Neural progenitor cell (in vitro differentiated cells): ENCODE measurements at places on chromosomes 11 and 22. TPM values are rescaled to one million over a fixed set of nuclear protein-coding genes. Genes with fewer than 3 reads are reported as not detected.

GRCh38 chr11:45852712-45853101 lies 5.4 kb downstream of the CRY2 start:
- no peak for DNase-seq

DNA sequence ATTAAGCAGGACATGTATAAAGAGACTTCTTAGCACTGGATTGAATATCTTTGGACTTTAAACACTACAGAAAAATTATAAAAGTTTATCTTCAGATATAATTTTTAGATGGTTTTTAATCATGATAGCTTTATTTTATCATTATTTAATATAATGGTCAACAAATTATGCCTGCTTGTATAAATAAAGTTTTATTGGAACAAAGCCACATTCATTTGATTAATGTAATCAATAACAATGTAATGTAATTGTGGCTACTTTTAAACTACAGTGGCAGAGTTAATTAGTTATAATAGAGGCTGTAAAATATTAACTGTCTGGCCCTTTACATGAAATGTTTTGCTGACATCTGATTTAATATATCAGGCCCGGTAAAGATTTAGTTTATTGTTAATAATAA lies 70.0 kb downstream of the STIM1 start:
- no peak for DNase-seq

TSPAN18 gene
- total RNA-seq, result 16.5 and 33.0 TPM in 2 replicates

DNA sequence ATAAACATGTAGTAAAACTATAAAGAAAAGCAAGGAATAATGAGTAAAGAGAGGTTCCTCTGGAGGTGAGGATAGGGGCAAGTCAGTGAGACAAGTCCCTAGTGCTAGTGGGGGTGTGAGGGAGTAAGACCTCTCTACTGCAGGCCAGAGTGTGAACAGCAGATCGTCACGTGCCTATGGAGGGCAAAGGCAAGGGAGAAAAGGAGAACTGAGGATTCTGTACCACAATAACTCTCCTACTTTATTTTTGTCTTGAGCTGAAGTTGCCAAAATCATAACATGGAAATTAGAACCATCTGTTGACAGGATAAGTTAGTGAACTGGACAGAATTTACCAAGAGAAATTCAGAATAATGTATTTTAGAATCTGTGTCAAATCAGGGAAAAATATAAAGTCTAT lies 77.6 kb downstream of the ENTHD1 start:
- no peak for DNase-seq

DNA sequence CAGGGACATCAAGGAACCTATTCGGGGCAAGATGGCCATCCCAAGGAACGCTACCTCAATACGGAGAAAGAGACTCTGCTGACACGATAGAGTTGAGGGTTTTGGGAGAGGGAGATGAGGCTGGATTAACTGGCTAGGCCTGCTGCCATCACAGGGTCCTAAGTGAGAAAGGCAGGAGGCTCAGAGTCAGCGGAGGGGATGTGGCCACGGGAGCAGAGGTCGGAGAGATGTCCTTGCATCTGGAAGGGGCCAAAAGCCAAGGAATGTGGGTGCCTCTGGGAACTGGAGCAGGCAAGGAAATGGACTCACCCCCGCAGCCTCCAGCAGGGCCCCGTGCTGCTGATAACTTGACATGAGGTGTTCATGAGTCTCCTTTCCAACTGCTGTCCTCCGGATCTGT lies 31.0 kb upstream of the RFPL3 start:
- DNase-seq, result no peak

DCDC1 gene
- total RNA-seq, result 3.4 and 5.0 TPM in 2 replicates

GRCh38 chr11:104731890-104732289 lies 166.4 kb downstream of the CASP12 start:
- no peak for DNase-seq

- no peak for DNase-seq
These were observed 532 bp downstream of the BET1L start for GRCh38 chr11:206526-207207.

SYT7 gene
- total RNA-seq, result 0.73 and 4.4 TPM in 2 replicates

SOX10 gene
- 0.99 and 4.5 TPM in 2 replicates for total RNA-seq

TMPRSS13 gene
- total RNA-seq, result 0.22 TPM in 1 of 2 replicates, not detected in the other
